Frontal cortex (tissue), 4 donors: ENCODE measurements at places on chromosomes 11 and 22.

DNA sequence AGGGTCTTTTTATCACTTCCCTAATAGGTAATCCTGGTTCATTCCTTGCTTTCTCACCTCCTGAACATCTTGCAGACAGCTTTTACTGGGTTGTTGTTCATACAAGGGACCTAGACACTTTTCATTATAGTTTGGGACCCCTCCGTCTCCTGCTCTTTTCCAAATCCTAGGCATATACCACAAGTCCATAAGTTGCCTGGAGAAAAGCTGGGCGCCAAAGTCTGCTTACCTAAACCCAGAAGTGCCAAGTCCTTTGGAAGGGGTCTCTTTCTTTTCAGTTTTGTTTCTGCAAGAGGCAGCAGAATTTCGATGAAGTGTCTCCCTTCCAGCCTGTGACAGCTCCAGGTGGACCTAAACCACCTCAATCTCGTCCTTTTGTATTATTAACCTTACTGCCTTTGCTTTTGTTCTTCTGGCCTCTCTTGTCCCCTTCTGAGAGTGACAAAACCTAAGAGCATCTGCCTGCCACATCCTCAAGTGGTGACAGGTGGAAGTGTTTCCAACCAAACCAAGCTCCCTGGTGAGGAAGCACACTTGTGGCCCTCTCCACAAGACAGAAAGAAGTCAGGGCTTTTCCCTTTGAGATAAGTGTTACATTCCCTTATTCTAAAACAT, 19.5 kb upstream of the P2RY6 start:
- no peak for DNase-seq

GRCh38 chr11:43404836-43405479, 46.2 kb downstream of the TTC17 start:
- DNase-seq = no peak

GRCh38 chr11:95284057-95285052, 53.4 kb upstream of the SESN3 start:
- DNase-seq = no peak

DNA sequence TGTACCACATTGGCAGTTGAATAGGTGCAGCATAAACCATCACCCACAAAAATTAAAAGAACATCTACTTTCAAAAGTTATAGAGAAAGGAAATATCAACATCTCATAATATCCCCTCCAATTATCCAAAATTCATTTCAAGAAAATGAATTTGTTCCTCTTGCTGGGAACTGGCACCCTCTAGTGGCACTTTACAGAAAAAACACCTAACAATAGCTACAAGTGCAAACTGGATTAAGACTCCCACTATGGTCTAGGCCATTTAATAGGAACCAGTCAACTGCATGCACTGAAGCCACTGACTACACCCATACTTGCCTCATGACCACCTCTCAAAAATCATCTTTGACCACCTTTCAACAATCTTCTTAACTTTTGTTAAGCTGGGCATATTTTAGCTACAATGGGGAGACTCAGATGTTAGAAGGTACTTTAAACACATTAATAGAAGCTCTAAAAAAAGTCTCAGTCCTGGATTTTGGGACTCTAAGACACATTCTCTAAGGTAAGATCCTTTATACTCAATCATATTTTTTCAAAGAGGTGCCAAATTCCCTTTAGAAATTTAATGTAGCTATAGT, 17.3 kb downstream of the TRAF6 start:
- peak; percentile 34 for DNase-seq

DNA sequence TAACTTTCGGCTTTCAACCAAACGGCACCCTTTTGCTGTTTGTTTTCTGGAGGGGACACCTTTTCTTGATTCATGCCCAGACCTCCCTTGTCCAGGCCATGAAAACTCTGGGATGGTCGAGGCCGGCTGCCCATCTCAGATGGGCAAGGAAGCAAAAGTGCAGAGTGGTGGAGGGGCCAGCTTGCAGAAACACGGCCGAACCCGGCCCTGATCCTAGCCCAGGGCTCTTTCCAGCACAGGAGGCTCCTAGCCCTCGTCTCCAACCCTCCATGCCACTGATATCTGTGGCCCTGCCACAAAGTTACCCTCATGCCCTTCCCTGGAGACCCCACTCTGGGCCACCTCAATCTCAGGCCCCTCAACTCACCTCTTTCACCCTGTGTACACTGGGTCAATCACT, 18.9 kb upstream of the SLC22A12 start:
- DNase-seq = no peak

DNA sequence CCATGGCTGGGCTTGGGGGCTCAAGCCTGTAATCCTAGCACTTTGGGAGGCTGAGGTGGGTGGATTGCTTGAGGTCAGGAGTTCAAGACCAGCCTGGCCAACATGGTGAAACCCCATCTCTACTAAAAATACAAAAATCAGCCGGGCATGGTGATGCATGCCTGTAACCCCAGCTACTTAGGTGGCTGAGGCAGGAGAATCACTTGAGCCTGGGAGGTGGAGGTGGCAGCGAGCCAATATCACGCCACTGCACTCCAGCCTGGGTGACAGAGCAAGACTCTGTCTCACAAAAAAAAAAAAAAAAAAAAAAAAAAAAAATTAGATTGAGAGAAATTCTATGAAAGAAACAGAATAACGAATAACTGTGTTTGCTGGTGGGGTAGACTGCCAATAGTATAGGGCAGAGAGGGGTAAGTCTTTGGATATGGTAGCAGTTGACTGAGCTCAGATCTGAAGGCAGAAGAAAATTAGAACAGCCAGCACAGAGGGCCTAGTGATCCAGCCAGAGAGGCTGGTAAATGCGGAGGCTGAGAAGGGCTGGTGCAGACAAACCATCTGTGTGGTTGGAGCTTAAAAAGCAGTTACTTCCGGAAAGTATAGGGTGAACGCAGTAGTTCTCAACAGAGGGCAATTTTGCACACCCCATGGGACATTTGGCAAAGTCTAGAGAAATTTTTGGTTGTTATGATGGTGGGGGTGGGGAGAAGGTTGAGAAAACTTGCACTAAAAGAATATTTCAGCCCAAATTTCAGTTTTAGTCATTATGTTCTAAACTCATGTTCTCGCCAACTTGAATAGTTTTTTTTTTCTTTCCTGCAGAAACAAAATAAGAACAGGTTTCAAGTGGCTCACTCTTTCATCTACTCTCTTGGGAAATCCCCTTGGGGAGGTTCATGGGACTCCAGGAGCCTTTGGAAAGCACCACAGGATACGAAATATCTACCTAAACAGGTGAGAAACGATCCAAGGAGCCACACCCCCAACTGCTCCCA, 1.6 kb upstream of the HORMAD2 start:
- DNase-seq = no peak

DNA sequence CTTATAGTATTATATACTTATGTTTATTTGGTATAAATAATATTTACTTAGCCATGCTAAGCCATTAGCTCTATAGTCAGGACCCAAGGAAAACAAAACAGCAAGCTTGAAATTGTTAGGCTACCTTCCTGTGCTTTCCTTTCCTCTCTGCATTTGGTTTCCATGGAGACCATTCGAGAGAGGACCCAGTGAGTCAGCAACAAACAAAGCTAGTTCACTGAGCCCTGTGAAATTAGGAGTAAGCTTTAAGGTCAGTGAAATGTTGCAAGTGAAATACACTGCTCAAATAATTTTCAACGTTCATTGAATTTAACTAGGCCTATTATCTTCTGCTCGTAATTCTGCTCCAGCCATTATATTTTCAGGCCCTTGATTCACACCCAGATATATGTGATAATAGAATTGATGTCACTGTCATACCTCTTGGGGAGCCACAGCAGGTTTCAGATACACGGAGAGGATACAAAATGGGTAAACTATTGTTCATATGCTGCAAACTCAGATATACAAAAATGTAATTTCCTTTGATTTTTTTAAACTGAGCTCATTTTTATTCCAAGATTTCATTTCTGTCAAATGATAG, 9.1 kb upstream of the OR10D3 start:
- peak; percentile 10 for DNase-seq

GRCh38 chr11:12914400-12914912, 94.7 kb upstream of the RASSF10 start:
- DNase-seq = peak; percentile 66

- DNase-seq = no peak
These were observed 14.4 kb downstream of the PRSS23 start for GRCh38 chr11:86814775-86815174.

- DNase-seq = peak; percentile 19
These were observed 49.7 kb downstream of the FDX1 start for GRCh38 chr11:110479108-110480101.

DNA sequence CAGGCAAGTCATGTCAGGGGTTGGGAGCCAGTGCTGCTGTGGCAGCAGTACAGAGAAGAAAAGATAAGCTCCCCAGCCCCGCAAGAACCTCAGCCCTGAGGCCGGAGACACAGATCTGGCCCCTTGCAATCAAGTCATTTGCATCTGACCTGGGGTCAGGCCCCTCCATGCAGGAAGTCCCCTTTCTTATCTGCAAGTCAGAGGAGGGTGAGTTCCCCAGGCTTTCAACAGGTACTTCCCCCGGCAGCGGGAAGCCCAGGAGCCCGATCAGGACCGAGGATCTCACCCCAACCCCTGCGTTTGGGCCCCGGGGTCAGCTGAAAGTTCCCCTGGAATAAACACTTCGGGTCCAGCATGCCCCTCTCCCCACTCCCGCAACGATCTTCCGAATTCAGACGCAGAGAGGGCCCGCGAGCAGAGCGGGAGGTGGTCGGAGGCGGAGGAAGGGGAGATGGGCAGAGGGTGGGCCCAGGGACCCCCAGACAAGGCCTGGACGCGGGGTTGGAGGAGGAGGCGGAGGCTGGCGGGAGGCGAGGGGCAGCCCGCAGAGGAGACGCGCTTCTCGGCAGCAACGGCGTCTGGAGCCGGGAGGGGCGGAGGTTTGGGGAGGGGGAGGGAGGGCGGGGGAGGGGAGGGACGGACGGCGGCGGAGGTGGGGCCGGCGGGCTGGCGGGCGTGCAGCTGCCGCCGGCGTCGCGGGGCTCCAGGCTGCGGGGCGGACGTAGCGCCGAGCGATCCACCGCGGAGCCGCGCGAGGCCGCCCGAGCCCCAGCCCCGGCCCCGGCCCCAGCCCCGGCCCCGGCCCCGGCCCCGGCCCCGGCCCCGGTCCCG, at the start of gene TSPAN18:
Gene TSPAN18, plus strand, starts transcription at position 680 of the 831 bp plus-strand sequence. CDS start 179,455 bp downstream, outside the sequence.
- DNase-seq = peak; percentile 65

GRCh38 chr22:31342389-31343140, 3.6 kb downstream of the PATZ1 start:
- no peak for DNase-seq

DNA sequence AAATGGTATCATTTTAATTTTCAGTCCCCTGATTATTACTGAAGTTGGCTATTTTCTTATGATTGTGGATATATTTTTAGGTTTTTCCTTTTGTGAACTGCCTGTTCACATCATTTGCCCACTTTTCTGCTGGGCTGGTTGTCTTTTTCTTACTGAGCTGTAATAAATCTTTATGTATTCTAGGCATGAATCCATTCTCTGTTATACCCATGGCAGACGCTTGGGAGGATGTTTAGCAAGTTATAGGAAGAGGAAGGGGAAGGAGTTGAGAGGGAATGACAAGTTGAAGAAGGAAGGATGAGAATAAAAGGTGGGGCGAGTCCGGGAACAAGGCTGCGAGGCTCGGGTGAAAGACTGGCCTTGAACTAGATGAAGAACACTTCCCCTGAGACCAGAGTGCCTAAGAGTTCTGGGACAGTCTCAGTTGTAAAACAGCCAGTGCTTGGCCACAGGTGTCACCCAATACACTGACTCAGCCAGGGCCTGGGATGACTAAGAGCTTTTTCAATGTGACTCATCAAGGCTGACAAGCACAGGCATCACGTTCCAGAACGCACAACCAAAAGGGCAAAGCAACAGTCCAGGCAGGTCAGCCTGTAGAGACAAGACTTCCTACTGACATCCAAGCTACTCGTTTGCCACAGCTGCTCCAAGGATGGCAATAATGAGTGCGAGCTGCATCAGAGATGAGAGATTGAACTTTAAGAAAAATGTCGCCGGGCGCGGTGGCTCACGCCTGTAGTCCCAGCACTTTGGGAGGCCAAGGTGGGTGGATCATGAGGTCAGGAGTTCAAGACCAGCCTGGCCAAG, 35.2 kb downstream of the LRFN4 start:
- DNase-seq = no peak

GRCh38 chr11:113488931-113489351, 13.7 kb upstream of the DRD2 start:
- no peak for DNase-seq

GRCh38 chr22:42425989-42426355, 6.2 kb downstream of the NFAM1 start:
- no peak for DNase-seq

GRCh38 chr11:95512682-95513081, 276.9 kb downstream of the FAM76B start:
- DNase-seq = no peak

- no peak for DNase-seq
These were observed 82.3 kb downstream of the TRIM29 start for GRCh38 chr11:120055646-120056045.

- DNase-seq = no peak
These were observed 5.9 kb downstream of the USP2 start for GRCh38 chr11:119375337-119376196.

GRCh38 chr11:107183953-107184352, 165.7 kb upstream of the GUCY1A2 start:
- DNase-seq = no peak

DNA sequence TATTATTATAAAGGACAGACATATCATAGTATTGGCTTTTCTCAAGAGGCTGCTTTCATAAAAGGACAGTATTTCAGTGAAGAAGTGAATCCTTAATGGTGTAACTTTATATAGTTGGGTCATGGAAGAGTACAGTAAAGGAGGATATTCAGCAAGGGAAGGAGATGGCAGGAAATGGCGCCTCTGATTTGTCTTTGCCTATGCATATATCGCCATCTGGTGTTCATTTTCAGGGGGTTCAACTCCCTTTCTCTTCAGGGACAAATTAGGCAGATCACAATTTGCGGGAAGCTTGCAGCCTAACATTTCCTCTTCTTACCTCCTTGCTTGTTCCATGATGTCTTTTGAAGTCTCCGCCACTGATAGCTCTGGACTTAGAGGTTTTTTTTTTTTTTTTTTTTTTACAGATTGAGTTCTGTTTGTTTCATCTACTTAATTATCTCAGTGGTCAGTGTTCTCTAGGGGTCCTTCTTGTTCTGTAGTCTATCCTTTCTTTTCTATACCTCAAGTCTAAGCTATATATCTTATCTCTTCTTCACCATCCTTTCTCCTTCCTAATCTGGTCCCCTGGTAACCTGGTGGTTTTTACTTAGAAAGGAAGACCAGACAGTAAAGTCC, 21.8 kb upstream of the RRM1 start:
- DNase-seq = peak; percentile 44

- no peak for DNase-seq
These were observed 12.0 kb upstream of the ZDHHC13 start for GRCh38 chr11:19105011-19105410.

DNA sequence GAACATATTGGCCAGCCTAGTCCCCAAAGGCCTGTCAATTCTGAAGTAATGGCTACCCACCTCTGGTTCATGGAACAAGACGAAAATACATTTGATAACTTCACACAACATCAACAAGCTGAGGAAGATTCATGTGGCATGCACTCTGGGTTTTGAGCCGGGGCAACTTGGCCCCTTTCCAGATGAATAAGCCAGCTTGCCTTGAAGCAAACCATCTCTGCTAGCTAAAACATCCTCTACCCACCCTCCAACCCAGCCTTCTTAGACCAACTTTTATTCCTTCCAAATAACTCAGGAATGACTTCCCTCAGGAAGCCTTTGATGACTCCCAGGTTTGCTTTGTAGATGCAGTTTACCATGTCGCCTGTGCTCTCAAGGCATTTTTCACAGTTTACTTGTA, 94.4 kb downstream of the SLC1A2 start:
- DNase-seq = no peak

- no peak for DNase-seq
These were observed 3.5 kb upstream of the CELSR1 start for GRCh38 chr22:46540874-46541273.

GRCh38 chr11:69638941-69639681, 1.8 kb upstream of the CCND1 start:
- peak; percentile 80 for DNase-seq
